Esophagus squamous epithelium (tissue), 5 donors: ENCODE measurements at places on chromosomes 5 and 9. TPM values are rescaled to one million over a fixed set of nuclear protein-coding genes. Genes with fewer than 3 reads are reported as not detected.

The NR2F1 gene
- total RNA-seq: 3.8 TPM

DNA sequence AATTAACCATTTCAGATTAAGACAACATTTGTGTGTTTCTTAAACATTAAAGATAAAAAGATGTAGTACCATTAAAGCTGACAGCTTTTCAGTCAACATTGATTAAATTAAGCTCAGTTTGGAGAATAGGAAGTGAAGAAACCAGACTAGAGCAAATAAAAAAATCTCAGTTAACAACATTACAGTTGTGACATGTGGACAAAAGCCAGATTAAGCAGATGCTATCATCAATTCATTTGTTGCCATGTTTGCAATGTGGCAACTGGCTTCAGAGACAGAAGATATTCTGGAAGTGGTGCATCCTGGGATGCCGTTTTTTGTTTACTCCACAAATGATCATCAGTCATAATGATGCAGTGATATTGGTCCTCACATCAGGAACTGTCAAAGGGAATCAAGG is 70.3 kb upstream of the CNTLN start:
- H3K36me3 ChIP-seq: no peaks in the 10 kb centered on the region
- H3K4me3 ChIP-seq: no peak overlapping the region
- no peaks in the 10 kb centered on the region for H3K4me1 ChIP-seq
- no peak overlapping the region for H3K27ac ChIP-seq
- DNase-seq: no peak

DNA sequence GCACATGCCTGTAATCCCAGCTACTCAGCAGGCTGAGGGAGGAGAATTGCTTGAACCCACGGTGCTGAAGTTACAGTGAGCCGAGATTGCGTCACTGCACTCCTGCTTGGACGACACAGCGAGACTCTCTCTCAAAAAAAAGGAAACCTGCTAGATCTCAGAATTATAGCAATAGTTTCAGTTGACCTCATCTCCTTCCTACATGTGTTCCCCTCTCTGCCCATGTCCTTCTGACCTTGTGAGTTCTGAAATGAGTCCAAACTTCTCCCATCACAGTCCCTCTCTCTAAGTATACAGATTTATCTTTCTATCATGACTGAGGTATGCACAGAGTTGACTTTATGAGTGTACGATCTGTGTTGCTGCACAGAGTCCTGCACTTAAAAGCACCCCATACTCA is 44.6 kb upstream of the SHOC1 start:
- H3K27ac ChIP-seq: peak overlapping the region; percentile 59
- H3K4me3 ChIP-seq: no peak overlapping the region
- no peak for DNase-seq
- H3K27me3 ChIP-seq: no peaks in the 10 kb centered on the region
- peaks cover 13% of the 10 kb centered on the region for H3K4me1 ChIP-seq

DNA sequence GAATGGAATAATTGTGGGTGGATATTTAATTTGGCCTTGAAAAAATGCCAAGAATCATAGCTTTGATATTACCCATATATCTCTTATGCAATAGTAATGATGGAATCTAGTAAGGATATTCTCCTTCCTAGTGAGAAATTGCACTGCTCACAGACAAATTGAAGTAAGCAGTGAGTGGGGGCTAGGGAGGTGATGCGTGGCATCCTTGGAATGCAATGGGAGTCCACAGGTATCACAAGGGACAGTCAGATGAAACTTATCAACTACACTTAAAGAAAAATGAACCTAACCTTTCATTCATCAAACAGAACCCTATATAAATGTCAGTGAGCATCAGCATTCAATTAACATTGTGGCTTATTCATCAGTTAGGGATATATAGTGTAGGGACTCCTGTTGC is 57.8 kb downstream of the IZUMO3 start:
- H3K27me3 ChIP-seq: no peaks in the 10 kb centered on the region
- no peak overlapping the region for H3K4me3 ChIP-seq
- no peak for DNase-seq
- H3K4me1 ChIP-seq: no peaks in the 10 kb centered on the region
- H3K36me3 ChIP-seq: no peaks in the 10 kb centered on the region
- no peak overlapping the region for H3K27ac ChIP-seq

The PCDHA7 gene
- total RNA-seq: not detected

GRCh38 chr5:127111112-127111511 is 37.8 kb upstream of the C5orf63 start:
- H3K27ac ChIP-seq: no peak overlapping the region
- DNase-seq: no peak
- no peaks in the 10 kb centered on the region for H3K4me1 ChIP-seq
- H3K4me3 ChIP-seq: no peak overlapping the region
- H3K27me3 ChIP-seq: no peaks in the 10 kb centered on the region
- H3K36me3 ChIP-seq: no peaks in the 10 kb centered on the region

The PCDHGB2 gene
- 2.9 TPM for total RNA-seq

DNA sequence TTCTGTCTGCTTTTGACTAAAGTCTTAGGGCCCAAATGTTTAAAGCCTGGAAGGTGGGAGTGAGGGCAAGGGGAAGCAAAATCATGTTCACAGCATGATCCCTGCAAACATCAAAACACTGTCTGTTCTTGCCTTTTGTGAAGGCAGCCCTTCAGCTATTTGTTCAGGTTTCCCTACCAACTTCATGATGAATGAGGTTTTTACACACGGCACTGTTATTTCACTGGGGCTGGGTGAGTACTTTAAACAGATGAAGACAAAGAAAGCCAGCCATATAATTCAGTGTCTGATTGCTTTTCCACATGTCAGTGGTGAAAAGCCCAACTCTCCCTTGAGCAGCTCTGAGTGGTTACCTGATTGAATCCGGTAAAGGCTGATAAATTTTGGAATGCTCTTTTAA is 224.7 kb upstream of the GRAMD2B start:
- H3K4me1 ChIP-seq: no peaks in the 10 kb centered on the region
- no peaks in the 10 kb centered on the region for H3K27me3 ChIP-seq
- no peak for DNase-seq
- no peak overlapping the region for H3K4me3 ChIP-seq

DNA sequence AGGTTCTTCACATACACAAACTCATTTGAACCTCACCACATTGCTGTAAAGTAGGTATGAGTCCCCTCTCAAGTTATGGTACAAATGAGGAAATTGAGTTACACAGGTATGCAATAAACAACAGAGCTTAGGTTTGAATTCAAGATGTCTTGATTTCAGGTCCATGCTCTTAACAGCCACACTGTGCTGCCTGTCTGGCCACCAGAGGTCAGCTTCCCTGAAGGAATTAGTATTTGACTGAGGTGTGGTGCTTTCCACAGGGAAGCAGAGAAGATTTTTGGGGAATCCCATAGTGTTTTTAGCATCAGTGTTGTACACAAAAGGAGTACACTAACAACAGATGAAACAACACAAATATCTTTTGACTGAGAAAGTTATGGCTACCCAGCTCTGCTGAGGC is 94.4 kb upstream of the ITGA1 start:
- no peaks in the 10 kb centered on the region for H3K27me3 ChIP-seq
- H3K4me1 ChIP-seq: peaks cover 3% of the 10 kb centered on the region
- no peak overlapping the region for H3K4me3 ChIP-seq
- no peaks in the 10 kb centered on the region for H3K36me3 ChIP-seq

- DNase-seq: no peak
- H3K4me1 ChIP-seq: no peaks in the 10 kb centered on the region
- H3K27ac ChIP-seq: no peak overlapping the region
- no peaks in the 10 kb centered on the region for H3K36me3 ChIP-seq
- no peaks in the 10 kb centered on the region for H3K27me3 ChIP-seq
These were observed 33.8 kb upstream of the KDM4C start for GRCh38 chr9:6723881-6724420.

- peaks cover 15% of the 10 kb centered on the region for H3K36me3 ChIP-seq
- no peak for DNase-seq
- H3K4me1 ChIP-seq: peaks cover 76% of the 10 kb centered on the region
- no peaks in the 10 kb centered on the region for H3K27me3 ChIP-seq
- no peak overlapping the region for H3K4me3 ChIP-seq
These were observed 37.0 kb downstream of the B4GALT1 start for GRCh38 chr9:33129886-33130881.

DNA sequence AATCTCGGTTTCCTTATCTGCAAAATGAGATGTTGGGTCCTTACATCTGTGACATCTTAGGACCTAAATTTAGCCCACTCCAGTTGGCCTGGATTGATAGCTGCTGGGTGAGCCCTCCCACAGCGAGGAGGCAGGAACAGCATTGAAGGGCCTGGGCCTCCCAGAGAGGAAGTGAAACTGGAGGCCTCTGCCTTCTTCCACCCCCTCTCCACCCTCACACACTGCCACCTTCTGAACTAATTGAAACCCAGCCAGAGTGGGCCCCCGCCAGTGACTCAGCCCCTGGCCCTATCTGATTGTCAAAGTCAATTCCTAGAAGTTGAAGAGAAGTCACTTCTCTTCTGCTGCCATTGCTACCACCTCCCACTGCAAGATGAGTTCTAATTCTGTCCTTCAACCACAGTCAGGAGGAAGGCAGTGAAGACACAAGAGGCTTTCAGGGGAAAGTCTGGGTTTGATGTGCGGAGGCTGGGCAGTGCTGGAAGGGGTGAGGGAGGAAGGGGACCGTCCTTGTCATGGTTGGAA is 55.2 kb upstream of the NEK6 start:
- H3K4me3 ChIP-seq: no peak overlapping the region
- no peak overlapping the region for H3K27ac ChIP-seq
- H3K4me1 ChIP-seq: no peaks in the 10 kb centered on the region
- H3K36me3 ChIP-seq: no peaks in the 10 kb centered on the region

- no peak overlapping the region for H3K27ac ChIP-seq
- DNase-seq: no peak
- H3K27me3 ChIP-seq: no peaks in the 10 kb centered on the region
These were observed 240.5 kb upstream of the CHD1 start for GRCh38 chr5:99169309-99169708.

DNA sequence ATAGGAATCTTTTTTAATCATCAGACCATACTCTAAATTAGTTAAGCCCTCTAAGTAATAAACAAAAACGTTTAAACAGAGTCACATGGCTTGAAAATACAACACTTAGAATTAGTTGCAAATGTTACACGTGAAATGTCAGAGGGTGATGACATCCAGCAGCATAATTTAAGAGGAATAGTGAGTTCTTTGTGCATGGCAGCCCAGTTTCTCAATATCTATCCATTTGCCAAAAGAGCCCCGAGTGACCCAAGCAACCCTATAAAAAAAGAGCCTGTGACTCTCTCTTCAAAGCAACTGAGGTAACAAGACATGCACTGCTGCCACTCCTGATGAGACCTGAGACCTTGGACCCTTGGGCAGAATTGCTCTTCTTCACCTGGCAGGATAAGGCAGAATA is 96.9 kb upstream of the RASA1 start:
- no peak overlapping the region for H3K4me3 ChIP-seq
- no peaks in the 10 kb centered on the region for H3K36me3 ChIP-seq
- no peak overlapping the region for H3K27ac ChIP-seq
- no peaks in the 10 kb centered on the region for H3K27me3 ChIP-seq
- no peaks in the 10 kb centered on the region for H3K4me1 ChIP-seq
- no peak for DNase-seq

The SH3RF2 gene
- total RNA-seq: 33.4 TPM

The CDH9 gene
- total RNA-seq: not detected

The TGFBI gene
- total RNA-seq: 7.3 TPM

The ZNF483 gene
- 6.5 TPM for total RNA-seq

DNA sequence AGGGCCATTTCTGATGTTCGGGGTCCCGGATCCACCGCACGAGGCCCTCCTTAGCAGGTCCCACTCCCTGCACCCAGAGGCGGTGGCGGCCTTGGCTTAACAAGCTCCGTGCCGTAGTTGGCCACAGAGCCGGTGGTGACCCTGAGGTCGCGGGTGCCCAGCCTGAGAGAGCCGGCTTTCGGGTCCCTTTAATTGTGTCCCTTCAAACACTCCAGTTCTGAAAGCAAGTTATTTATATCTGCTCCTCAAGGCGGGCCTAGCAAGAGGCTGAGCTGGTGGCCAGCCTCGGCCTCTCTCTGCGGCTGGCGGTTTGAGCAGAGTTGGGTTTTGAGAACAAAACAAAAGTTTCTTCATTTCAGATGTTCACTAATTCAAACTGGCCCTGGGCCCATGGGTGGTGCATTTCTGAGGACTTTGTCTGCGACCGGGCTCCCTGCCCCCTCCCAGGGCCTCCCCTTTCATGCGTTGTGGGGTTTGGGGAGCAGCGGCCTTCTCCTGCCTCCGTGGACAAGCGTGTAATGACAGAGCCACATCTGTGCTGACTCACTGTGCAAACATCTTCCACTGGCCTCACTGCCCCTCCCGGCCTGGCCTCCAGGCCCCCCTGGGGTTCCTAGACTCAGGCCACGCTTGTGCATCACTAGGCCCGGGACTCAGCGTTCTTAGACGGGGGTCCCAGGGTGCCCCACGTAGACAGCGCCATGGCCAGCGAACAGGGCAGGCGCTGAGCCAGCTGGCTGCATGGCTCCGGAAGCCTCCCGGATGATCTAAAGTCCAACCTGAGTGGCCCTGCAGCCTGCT is 49.4 kb upstream of the COL5A1 start:
- no peaks in the 10 kb centered on the region for H3K27me3 ChIP-seq
- no peaks in the 10 kb centered on the region for H3K36me3 ChIP-seq
- H3K4me3 ChIP-seq: no peak overlapping the region

DNA sequence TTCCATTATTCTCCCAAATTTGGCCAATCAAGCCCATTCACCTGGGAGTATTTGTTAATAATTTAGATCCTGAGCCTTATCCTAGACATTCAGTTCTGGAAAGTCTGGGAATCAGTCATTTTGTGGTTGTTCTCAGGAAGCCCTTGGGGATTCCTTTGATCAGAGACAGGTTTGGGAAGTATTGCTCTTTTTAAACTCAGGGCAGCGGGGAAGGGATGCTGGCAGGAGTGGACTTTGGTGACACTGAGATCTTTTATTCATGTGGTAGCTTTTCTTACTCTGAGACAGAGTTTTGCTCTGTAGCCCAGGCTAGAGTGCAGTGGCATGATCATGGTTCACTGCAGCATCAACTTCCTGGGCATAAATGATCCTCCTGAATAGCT is 586.9 kb downstream of the RAB3C start:
- no peaks in the 10 kb centered on the region for H3K36me3 ChIP-seq
- H3K4me3 ChIP-seq: no peak overlapping the region
- no peak overlapping the region for H3K27ac ChIP-seq

GRCh38 chr5:1921711-1922110 is 39.0 kb upstream of the IRX4 start:
- H3K4me1 ChIP-seq: no peaks in the 10 kb centered on the region
- no peak overlapping the region for H3K4me3 ChIP-seq
- no peak overlapping the region for H3K27ac ChIP-seq
- H3K36me3 ChIP-seq: no peaks in the 10 kb centered on the region
- no peak for DNase-seq

DNA sequence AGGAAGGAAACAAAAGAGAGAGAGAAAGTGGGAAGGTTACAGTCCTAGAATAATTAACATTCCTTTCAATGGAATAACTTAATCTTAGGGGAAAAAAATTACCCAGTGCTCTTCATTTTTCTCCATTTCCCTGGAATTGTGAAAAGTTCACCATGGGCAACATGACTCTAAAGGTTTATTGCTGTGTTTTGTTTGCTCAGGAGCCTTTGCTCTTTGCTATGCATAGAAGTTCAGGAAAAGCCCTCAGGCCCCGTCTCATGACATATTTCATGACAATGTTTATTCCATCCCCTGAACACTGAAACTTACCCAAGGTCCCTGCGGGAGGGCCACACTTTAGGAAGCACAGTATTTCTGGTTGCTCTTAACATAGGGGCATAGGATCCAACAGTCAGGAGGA is 9.8 kb upstream of the CTSL start:
- H3K27me3 ChIP-seq: no peaks in the 10 kb centered on the region
- H3K4me1 ChIP-seq: peaks cover 27% of the 10 kb centered on the region
- DNase-seq: no peak
- no peak overlapping the region for H3K4me3 ChIP-seq
- H3K27ac ChIP-seq: no peak overlapping the region
